ENCODE measurements at places on chromosomes 3 and 15.

DNA sequence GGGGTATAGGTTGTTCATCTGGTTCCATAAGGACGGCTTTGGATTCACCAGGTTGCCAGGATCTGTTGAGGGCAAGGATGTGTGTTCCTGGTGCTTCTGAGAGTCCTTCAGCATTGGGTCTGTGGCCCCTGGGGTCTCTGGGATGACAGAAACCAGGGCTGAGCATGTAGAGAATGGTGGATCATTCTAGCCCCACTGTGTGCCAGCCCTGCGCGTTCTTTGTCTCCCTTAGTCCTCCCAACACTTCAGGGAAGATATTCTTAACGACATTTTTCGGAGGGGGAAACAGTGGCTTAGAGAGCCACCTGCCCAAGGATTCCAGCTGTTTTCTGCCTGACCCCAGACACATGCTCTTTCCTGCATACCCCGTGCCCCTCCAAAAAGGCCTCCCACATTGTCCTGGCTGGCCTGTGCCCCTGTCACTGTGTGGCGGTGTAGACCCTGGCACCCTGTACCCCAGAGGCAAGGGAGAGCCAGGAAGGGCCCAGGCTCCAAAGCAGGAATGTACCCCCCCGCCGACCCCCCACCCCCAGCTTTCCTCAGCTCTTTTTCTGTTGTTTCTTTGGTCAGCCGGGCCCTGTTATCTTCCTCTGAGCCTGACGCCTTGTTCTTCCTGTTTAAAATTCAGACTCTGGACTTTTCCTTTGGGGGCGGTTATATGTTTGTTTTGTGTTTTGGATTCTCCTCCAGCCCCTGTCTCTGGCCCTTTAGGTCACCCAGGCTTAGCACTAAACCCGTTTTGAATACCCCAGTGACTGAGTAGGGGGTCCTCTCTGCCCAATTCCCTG lies 57.8 kb upstream of the SMAD6 start:
- no peak for DNase-seq

GRCh38 chr3:53617893-53618523 lies 123.6 kb downstream of the CACNA1D start:
- DNase-seq = no peak

- no peak for DNase-seq
These were observed 597.3 kb downstream of the ZIC1 start for GRCh38 chr3:148006508-148006907.

GRCh38 chr15:93986400-93986984 lies 244.9 kb upstream of the MCTP2 start:
- no peak for DNase-seq

GRCh38 chr3:44913868-44914468 lies 39.6 kb downstream of the TGM4 start:
- DNase-seq = peak; percentile 62

Measured in T-helper 9 cell (primary cell).